ENCODE measurements at places on chromosomes 1 and 21.

DNA sequence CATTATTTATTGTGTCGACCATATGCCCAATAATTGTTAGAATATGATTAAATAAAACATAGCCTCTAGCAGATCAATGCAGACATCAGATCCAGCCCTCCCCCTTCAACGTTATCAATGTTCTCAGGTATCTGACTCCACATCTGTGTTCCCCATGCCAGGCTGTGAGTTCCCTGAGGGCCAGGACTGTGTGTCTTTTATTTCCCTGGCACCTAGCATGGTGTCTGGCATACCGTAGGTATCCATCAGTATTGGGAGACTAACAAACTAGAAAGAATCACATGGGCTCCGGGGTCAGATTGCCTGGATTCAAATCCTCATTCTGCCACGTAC is 48.3 kb downstream of the SDC3 start:
- DNase-seq, result no peak

GRCh38 chr1:115433483-115433882 is 95.4 kb upstream of the NGF start:
- no peak for DNase-seq

GRCh38 chr1:55376897-55377296 is 161.7 kb upstream of the USP24 start:
- no peak for DNase-seq

- DNase-seq, result no peak
Measured at GRCh38 chr1:6471970-6472368, 6.0 kb upstream of the TNFRSF25 start.

DNA sequence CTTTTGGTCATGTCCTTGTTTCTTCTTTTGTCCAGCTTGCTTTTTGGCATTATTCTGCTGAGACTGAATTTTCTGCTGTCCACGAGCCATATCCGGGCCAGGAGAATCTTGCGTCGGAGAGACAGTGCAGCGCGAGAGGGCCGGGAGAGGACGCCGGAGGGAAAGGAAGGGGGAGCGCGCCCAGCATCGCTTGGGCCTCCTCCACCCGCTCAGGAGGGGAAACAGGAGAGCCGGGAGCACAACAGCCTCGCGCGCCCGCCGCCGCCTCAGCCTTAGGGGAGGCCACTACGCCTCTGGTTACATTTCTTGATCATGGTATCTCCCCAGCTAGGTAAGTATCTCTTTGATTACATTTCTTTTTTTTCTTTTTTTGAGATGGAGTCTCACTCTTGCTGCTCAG is 7.4 kb upstream of the DEGS1 start:
- DNase-seq, result no peak

DNA sequence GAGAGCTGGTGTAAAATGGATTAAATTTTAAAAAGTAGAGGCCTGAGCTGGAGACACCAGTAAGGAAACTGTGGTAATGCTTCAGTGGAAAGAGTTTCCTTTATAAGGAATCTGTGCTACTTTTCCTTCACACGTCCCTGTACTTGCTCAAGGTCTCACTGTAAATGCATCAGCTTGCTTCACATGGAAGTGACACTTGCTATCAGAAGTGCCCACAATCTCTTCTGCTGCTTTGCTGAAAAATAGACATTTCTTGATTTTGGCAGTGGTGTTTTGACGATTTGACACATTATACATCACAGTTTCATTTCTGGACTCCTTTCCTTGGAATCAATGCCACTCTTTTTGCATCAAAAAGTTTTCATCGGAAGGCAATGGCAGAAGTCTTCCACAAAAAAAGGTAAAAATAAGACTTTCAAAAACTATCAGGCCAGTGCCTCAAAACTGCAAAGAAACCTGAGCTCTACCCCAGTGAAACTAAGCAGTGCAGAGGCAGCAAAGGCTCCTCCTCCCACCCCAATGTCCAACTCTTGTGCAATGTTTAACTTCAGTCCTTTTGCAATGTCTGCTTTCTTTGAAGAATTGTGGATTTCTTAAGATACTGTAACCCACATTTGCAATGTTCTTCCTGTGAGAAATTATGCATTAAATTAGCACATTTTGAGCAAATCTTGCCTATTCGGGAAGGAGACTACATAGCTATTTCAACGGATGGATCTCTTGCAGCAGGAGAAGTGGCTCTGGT is 18.4 kb upstream of the TSPAN2 start:
- DNase-seq, result no peak

All from HS-27A (cell line).